Stimulated activated CD8-positive, alpha-beta memory T cell treated with anti-CD3 and anti-CD28 coated beads, Interleukin-12 subunit alpha, Interleukin-12 subunit beta, amount 100 ng/mL, for 4 hours (primary cell): ENCODE measurements at places on chromosomes 5 and 9.

DNA sequence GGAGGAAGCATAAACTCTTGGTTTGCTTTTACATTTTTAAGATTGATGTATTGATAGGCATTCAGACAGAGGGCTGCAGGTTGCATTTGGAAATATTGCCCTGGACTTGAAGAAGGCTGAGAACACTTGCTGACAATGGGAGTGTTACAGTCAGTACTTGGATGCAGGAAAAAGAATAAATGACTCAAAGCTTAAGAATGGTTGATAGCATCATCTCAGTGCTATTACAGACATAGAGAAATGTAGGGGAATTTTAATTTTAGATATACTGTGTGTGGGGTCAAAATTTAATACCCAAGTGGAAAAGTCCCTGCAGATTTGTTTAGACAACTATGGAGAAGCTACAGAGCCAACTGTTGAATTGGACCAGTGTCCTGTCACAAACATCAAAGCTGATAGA is 101.1 kb downstream of the ISL1 start:
- no peak for DNase-seq

DNA sequence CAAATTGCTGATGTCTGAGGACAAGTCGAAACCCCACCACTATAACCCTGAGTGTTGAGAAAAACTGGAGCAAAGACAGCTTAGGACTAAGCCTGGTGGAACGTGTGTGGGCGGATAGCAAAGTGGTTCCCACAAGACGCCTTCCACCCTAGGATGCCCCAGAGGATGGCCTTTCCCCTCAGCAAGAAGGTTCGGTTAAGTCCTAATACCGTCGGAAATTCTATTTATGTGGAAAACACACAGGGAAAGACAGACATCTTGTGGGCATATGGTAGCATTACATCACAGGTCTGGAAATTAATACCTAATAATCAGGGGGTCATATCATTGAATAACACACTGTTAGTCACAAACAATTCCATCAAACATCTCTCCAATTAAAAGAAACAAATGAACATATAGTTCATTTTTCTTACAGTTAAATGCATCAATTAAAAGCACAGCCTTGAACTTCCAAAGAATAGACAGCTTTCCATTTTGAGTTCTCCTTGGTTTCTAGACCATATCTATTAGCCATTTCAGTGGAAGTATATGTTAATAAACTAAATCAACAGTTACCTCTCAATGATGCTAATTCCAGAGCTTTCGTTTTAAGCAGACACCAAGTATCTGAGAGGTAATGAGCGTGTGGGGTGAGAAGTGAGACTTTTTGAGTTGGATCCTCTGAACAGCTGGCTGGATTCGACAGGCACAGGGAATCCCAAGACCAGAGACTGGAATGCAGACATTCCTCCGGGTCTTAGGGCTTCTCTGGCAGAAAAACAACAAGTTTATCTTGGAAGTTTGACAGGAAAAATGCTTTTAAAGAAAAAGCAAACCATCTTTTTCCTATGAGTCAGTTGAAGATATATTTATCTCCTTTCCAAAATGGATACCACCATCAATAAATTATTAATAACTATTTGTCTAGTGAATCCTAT is 2.9 kb upstream of the ICE1 start:
- no peak for DNase-seq

GRCh38 chr9:18422296-18423036 is 51.5 kb upstream of the ADAMTSL1 start:
- no peak for DNase-seq

- DNase-seq, result no peak
Measured at GRCh38 chr5:74035521-74035937, 409.5 kb downstream of the ARHGEF28 start.

GRCh38 chr9:115057559-115057958 is 60.4 kb downstream of the TNC start:
- DNase-seq, result no peak

GRCh38 chr5:148924817-148925216 is 98.4 kb downstream of the ADRB2 start:
- no peak for DNase-seq

DNA sequence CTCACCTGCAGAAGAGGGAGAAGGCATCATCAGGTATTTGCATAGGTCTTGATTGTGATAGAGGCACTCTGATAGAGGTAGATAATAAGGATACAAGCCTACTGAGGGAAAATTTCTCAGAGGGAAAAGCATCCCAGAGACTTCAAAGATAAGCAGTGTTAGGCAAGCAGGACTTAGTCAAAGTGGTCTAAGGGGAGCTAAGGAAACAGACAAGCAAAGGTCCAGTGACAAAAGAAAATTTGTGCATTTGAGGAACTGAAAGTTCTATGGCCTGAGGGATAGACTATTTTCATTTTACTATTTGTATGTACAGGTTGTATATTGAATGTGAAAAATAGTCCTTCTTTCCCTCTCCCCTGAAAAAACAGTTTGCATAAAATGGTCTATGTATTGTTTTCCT is 27.4 kb downstream of the OXCT1 start:
- DNase-seq, result no peak

DNA sequence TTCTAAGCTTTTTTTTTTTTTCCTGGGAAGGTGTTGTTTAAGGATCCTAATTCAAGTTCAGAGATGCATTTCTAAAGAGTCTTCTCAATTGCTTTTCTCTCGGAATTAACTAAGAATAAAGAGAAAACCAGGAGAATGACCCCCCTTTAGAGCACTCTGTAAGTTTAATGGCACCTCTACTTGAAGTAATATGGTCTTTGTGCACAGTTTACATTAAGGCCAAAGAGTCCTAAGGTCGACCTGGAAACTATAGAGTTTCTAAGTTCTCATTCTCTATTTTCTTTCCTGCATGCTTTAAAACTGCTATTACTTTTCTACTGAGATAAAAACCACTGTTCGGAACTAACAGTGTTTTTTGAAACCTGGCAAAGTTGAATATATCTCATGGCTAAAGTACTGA is 923.1 kb upstream of the CDH10 start:
- DNase-seq, result no peak

- DNase-seq, result no peak
Measured at GRCh38 chr5:35058374-35058788, 10.6 kb upstream of the AGXT2 start.

GRCh38 chr5:135650081-135650480 is 71.3 kb upstream of the CXCL14 start:
- DNase-seq, result no peak

DNA sequence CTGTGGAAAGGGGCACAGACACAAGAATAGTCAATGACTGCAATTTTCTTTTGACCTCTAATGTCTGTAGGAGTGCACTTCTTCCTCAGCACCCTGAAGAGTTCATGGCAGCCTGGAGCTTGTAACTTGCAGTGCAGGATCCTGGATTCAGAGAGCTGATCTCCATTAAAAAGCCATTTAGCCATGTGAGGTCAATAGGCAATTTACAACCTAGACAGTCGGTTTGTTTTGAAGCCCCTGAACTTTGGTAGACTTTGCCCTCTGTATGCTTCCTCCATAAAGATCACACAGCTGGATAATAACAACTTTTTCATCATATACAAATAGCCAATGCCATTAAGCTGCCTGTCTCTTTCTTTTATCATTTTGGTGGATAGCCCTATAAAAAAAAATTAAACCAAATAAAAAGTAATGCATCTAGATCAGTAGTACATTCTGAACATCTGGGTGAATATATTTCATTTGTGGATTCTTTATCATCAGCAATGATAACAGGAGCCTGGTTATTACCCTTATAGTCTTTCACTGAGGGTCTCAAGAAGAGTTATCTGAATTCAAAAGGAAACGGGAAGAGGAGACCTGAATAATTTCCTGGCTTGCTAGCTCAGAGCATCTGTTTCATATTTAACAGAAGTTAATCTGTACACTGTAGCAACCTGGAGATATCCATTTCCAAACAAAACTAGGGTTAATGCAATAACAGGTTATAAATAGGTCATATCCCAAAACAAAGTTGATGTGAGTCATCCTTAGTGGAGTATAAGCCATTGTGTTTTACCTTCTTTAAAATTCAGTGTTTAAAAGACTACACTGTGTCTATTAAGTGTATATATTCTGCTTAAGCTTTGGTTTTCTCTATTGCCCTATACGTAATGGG is 193.8 kb upstream of the ACTBL2 start:
- no peak for DNase-seq

- DNase-seq, result peak; percentile 26
Measured at GRCh38 chr9:93143830-93144530, 9.9 kb upstream of the NINJ1 start.

GRCh38 chr9:86983620-86984259 is 36.4 kb upstream of the GAS1 start:
- no peak for DNase-seq

- no peak for DNase-seq
Measured at GRCh38 chr5:213803-214395, 4.1 kb downstream of the CCDC127 start.

DNA sequence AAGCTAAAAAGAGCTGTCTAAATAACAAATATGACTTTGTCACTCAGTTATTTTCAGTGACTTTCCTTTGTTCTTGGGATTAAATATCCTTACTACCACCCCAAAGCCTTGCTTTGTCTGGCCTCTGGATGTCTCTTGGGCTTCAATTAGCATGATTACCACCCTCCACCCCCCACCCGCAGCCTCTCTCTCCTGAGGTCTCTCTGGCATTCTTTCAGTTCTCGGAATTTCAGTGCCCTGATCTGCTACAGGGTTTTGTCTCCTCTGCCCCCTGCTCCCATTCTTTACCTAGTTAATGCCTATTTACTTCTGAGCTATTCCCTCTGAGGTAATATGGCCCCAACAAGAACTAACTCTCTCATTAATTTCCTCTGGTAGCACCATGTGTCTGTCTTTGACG is 376.4 kb downstream of the DEPDC1B start:
- no peak for DNase-seq

DNA sequence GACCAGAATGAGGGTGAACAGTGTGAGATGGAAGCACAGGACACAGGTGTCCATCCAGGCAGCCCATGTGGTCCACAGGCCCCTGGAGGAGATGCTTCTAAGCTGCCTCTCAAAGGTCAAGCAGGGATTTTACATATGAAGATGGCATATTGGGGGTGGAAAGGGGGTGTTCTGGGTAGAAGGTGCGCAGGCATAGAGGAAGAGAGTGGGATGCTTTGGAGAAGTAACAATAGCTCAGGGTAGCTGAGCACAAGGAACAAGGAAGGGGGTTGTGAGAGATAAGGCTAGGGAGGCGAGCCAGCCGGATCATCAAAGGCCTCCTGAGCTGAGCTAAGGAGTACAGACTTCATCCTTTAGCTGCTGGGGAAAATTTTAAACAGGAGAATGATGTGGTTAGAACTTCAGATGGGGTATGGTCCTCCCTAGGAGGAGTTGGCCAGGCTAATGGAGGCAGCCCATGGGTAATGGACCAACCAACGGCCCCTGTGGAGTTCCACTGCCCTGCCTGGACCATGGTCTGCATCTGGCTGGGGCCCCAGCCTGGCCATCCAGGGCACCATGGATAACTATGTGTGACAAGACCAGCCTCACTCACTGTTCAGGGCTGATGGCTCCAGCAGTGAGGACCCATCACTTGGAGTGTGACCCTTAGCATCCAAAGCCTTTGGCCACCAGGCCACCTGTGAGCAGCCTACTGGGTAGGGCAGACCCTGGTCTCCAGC is 86.8 kb upstream of the TBC1D2 start:
- no peak for DNase-seq

DNA sequence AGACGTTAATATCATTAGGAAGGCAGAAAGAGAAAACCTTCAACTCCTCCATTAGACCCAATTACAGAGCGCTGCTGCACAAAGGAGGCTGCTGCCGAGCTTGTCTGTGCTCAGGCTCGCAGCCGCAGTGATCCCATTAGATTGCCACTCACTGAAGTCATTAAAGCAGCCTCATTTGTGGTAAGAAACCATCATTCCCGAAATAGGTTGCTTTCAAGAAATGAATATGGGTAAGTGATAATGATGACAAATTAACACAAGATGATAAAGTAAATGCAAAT is 137.2 kb downstream of the CAVIN4 start:
- no peak for DNase-seq

DNA sequence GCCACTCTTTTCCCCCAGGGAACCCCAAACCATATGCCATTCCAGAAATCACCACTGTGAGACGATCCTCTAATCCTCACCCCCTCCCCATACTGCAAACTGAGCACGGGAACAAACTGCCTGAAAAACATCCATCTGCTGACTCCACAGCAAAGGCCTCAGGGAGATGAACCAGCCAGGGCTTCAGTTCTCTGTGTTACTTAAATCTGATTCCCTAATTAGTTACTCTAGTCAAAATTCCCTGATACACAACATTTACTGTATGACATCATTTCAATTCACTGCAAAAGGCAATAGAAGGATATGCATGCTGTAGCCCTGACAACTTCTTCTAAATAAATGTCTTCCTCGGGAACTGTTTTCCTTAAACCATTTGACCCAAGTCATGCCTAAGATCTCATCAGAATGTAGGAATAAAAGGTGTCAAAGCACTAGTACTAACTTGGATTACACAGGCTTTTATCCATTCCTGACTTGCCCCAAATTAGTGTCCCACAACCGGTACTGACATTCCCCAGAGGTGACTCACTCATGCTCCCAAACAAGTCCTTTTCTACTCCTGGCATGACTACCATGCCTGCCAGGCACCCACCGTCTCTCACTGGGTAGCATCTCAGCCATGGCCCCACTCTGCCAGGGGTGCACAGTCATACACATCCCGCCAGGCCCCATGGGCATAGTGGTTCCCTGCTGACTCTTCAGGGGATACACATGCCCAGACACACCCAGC is 35.0 kb downstream of the MTX3 start:
- no peak for DNase-seq

- DNase-seq, result no peak
Measured at GRCh38 chr9:75904364-75904763, 13.9 kb downstream of the PCSK5 start.

- no peak for DNase-seq
Measured at GRCh38 chr9:134433101-134433500, 106.8 kb downstream of the RXRA start.
